ENCODE measurements at places on chromosomes 5 and 9. TPM values are rescaled to one million over a fixed set of nuclear protein-coding genes. Genes with fewer than 3 reads are reported as not detected.

CCNO gene
- 5.3 TPM for total RNA-seq

IFNK gene
- total RNA-seq, result not detected

IL9 gene
- total RNA-seq, result not detected

FBXL7 gene
- total RNA-seq, result not detected

FBP2 gene
- not detected for total RNA-seq

TYRP1 gene
- total RNA-seq, result not detected

FCN1 gene
- not detected for total RNA-seq

CDH6 gene
- 1.8 TPM for total RNA-seq

- no peak overlapping the region for H3K4me3 ChIP-seq
- no peaks in the 10 kb centered on the region for H3K4me1 ChIP-seq
- no peaks in the 10 kb centered on the region for H3K36me3 ChIP-seq
- H3K27ac ChIP-seq, result no peak overlapping the region
- no peak for DNase-seq
- H3K27me3 ChIP-seq, result no peaks in the 10 kb centered on the region
Measured at GRCh38 chr5:28132151-28132550, 1093.8 kb upstream of the CDH9 start.

- no peak for DNase-seq
- H3K27me3 ChIP-seq, result no peaks in the 10 kb centered on the region
- no peaks in the 10 kb centered on the region for H3K4me1 ChIP-seq
- no peak overlapping the region for H3K4me3 ChIP-seq
Measured at GRCh38 chr5:123874600-123875201, 362.7 kb downstream of the CSNK1G3 start.

- no peak for DNase-seq
- peaks cover 5% of the 10 kb centered on the region for H3K36me3 ChIP-seq
- no peak overlapping the region for H3K27ac ChIP-seq
- no peaks in the 10 kb centered on the region for H3K27me3 ChIP-seq
- no peak overlapping the region for H3K4me3 ChIP-seq
- peaks cover 9% of the 10 kb centered on the region for H3K4me1 ChIP-seq
Measured at GRCh38 chr9:123089040-123089439, 55.6 kb downstream of the GPR21 start.

DNA sequence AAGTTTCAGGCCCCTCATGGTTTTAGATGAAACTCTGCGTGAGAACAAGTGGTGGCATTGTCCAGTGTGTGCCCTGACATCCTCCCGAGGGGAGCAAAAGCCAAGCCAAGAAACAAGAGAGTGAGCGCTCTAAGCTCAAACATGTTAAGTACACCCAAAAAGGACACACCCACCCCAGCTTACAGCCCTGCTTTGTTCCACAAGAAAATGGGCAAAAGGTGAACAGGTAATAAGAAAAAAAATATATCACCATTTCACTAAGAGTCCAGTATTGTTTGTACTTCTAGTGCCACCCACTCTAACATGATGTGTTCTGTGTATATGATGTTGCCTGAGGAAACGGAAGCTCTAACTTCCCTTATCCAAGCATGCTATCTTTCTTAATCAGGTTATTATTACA lies 278.2 kb downstream of the SLIT3 start:
- no peak for DNase-seq
- no peak overlapping the region for H3K4me3 ChIP-seq
- H3K27me3 ChIP-seq, result peaks cover 19% of the 10 kb centered on the region
- H3K27ac ChIP-seq, result no peak overlapping the region

GRCh38 chr5:127970081-127970480 lies 113.5 kb upstream of the SLC12A2 start:
- H3K4me3 ChIP-seq, result no peak overlapping the region
- peak; percentile 36 for DNase-seq
- H3K36me3 ChIP-seq, result no peaks in the 10 kb centered on the region
- no peak overlapping the region for H3K27ac ChIP-seq
- peaks cover 23% of the 10 kb centered on the region for H3K4me1 ChIP-seq

- no peaks in the 10 kb centered on the region for H3K27me3 ChIP-seq
- H3K4me3 ChIP-seq, result no peak overlapping the region
- 0 out of 2 replicates have a peak overlapping the region, but pooled peaks have one; percentile 18 for H3K27ac ChIP-seq
- peak; percentile 20 for DNase-seq
Measured at GRCh38 chr9:2745560-2746380, 28.5 kb downstream of the KCNV2 start.

- H3K36me3 ChIP-seq, result no peaks in the 10 kb centered on the region
- DNase-seq, result no peak
- no peak overlapping the region for H3K27ac ChIP-seq
Measured at GRCh38 chr9:21081451-21081850, 3.7 kb upstream of the IFNB1 start.

DNA sequence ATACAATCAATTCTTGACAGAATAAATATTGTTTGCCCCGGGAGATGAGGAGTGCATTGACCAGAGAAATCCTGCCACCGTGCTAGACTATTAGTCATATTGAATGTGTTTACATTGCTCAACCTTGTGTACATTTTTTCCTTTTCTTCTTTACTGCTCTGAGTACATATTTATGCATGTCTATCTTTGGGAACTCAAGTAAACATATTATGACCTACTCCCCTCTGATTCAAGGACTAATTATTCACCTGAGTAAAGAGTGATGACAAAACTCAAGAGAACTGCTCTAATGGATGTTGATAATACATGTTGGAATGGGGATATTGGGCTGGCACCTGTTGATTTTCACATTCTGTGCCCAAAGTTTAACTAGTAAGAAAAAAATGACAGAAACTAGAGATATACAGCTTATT lies 3.9 kb upstream of the SPINK1 start:
- no peak overlapping the region for H3K4me3 ChIP-seq
- H3K27me3 ChIP-seq, result no peaks in the 10 kb centered on the region
- peaks cover 23% of the 10 kb centered on the region for H3K4me1 ChIP-seq
- peak; percentile 97 for DNase-seq
- H3K27ac ChIP-seq, result peak overlapping the region; percentile 12
- H3K36me3 ChIP-seq, result no peaks in the 10 kb centered on the region

Measured in PC-3 (cell line).